Esophagus squamous epithelium (tissue), 5 donors: ENCODE measurements at places on chromosomes 5 and 9.

GRCh38 chr9:71647094-71647591, 121.2 kb downstream of the CEMIP2 start:
- H3K4me3 ChIP-seq, result no peak overlapping the region
- no peaks in the 10 kb centered on the region for H3K36me3 ChIP-seq
- peaks cover 10% of the 10 kb centered on the region for H3K4me1 ChIP-seq
- H3K27me3 ChIP-seq, result no peaks in the 10 kb centered on the region
- DNase-seq, result no peak
- H3K27ac ChIP-seq, result no peak overlapping the region

- H3K27ac ChIP-seq, result no peak overlapping the region
- no peak overlapping the region for H3K4me3 ChIP-seq
- H3K36me3 ChIP-seq, result no peaks in the 10 kb centered on the region
- DNase-seq, result no peak
- H3K4me1 ChIP-seq, result no peaks in the 10 kb centered on the region
- no peaks in the 10 kb centered on the region for H3K27me3 ChIP-seq
Observed at GRCh38 chr9:121675969-121676822, 24.8 kb downstream of the DAB2IP start.

DNA sequence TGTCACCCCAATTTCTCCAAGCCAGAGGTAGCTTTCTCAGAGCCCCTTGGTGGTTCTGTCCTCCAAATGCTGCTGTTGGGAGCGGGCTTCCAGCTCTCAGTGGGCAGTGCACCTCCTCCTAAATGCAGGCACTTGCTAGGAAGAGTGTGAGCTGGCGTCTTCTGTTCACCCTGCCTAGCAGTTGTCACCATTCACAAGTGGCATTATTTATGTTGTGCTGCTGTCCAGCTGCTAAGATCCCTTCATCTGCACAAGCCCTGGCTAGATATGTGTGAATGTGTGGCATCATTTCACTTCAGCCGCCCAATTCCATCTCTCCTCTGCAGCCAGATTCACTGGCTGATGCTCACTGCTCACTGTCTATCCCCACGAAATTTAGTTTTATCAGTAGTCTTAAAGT, 43.7 kb downstream of the SLC36A1 start:
- H3K4me3 ChIP-seq, result no peak overlapping the region
- no peak for DNase-seq
- no peaks in the 10 kb centered on the region for H3K4me1 ChIP-seq
- peaks cover 4% of the 10 kb centered on the region for H3K36me3 ChIP-seq

GRCh38 chr5:170603578-170604565, 100.1 kb downstream of the KCNIP1 start:
- H3K27ac ChIP-seq, result no peak overlapping the region
- no peaks in the 10 kb centered on the region for H3K4me1 ChIP-seq
- H3K4me3 ChIP-seq, result no peak overlapping the region
- H3K27me3 ChIP-seq, result no peaks in the 10 kb centered on the region

DNA sequence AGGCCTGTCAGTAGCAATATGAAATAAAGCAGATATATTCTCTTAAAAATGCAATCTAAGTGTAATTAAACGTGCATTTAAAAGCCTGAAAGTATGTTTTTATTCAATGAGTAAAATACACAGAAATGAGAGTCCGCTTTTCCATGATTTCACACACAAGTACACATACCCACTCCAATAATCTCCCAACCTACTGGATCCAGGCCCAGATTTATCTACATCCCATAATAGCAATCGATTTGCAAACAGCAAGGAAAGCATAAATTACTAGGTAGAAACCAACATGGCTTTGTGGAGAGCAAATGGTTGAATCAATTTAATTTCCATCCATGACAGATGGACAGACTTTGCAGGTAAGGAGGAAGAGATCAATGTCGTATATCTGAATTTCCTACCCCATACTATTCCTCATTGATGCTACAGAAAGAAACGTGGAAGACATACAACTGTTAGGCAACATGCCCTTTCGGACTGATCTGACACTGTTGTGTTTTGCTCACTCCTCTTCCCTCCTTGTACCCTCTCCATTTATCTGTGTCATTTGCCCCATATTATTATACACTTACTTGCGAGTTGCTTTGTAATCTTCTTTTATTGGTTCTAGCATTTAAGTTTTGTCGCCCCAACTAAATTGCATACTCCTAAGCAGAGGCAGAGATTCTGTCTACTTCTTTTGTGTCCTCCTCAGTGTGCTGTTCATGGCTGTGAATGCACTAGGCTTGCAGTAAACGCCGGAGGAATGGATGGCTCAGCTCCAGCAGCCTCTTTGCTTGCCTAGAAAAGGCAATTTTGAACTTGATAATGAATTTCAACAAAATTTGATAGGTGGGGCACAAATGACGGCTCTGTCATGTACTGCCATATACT, 133.6 kb downstream of the NFIB start:
- H3K27ac ChIP-seq, result peak overlapping the region; percentile 75
- no peak overlapping the region for H3K4me3 ChIP-seq
- no peaks in the 10 kb centered on the region for H3K27me3 ChIP-seq
- H3K4me1 ChIP-seq, result peaks cover 36% of the 10 kb centered on the region
- no peak for DNase-seq

GRCh38 chr5:94968507-94969095, 316.3 kb downstream of the MCTP1 start:
- H3K27me3 ChIP-seq, result no peaks in the 10 kb centered on the region
- H3K4me1 ChIP-seq, result no peaks in the 10 kb centered on the region
- no peaks in the 10 kb centered on the region for H3K36me3 ChIP-seq
- H3K4me3 ChIP-seq, result no peak overlapping the region

DNA sequence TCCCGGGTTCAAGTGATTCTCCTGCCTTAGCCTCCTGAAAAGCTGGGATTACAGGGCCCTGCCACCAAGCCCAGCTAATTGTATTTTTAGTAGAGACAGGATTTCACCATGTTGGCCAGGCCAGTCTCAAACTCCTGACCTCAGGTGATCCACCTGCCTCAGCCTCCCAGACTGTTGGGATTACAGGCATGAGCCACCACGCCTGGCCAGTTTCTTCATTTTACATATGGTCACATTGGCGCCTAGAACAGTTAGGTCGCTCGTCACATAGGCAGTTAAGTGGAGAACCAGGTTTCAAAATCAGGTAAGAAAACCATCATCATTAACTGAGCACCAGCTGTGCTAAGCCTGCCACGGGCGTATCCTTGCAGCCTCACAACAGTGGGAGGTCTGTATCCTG, 36.1 kb downstream of the OLFML2A start:
- peak overlapping the region; percentile 62 for H3K27ac ChIP-seq
- no peaks in the 10 kb centered on the region for H3K36me3 ChIP-seq
- DNase-seq, result no peak

DNA sequence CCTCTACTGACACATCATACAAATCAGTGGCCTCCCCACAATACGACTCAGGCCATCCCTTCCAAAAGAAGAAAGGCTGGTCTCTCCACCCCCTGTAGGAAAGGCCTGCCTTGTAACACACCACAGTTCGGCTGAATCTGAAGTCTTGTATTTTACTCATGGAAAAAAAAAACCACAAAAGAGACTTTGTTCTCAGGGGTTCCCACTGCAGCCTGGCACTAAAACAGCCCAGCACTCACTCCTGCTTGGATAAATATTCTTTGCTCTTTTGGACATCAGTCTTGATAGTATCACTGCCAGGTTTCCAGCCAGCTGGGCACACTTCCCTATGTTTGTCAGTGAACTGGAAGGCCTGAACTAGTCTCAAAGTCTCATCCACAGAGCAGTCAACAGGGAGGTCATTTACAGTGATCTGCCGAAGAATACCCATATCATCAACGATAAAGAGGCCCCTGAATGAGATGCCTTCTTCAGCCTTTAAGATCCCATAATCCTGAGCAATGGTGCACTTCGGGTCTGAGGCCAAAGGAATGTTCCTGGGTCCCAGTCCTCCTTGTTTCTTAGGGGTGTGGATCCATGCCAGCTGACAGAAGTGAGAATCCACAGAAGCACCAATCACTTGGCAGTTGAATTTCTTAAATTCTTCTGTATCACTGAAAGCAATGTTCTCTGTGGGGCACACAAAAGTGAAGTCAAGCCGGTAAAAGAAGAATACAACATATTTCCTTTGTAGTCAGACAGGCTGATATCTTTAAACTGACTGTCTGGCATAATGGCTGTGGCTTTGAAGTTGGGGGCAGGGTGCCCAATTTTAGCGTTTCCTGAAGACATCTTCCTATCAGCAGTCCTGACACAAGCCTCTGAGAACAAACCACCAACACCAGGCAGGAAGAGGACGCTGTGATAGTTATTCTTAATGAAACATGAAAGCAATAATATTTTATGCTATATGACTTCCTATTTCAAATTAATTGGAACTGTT, 198.1 kb downstream of the LURAP1L start:
- H3K4me1 ChIP-seq, result no peaks in the 10 kb centered on the region
- no peak overlapping the region for H3K4me3 ChIP-seq
- H3K27ac ChIP-seq, result no peak overlapping the region
- DNase-seq, result no peak
- no peaks in the 10 kb centered on the region for H3K27me3 ChIP-seq

GRCh38 chr5:134510970-134511795, 14.3 kb upstream of the JADE2 start:
- DNase-seq, result no peak
- no peak overlapping the region for H3K4me3 ChIP-seq
- H3K36me3 ChIP-seq, result no peaks in the 10 kb centered on the region
- peak overlapping the region; percentile 73 for H3K27ac ChIP-seq
- H3K27me3 ChIP-seq, result no peaks in the 10 kb centered on the region

DNA sequence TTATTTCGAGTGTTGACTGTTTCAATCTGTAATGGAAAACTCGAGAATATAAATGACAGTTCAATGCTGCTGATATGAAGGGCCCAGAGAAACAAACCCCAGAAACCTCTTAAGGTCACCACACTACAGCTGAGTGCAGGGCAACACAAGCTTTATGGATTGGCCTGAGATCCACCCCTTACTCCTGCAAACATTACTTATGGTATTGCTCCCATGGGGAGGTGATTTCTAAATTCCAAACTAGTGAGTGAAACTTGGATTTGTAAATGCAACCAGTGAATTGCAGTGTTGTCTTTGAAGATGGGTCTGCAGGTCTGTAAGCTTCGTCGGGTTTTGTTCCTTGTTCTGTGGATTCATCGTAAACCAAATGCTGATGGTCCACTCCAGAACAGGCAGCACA, 85.4 kb downstream of the NTRK2 start:
- H3K27me3 ChIP-seq, result peaks cover 10% of the 10 kb centered on the region
- no peaks in the 10 kb centered on the region for H3K36me3 ChIP-seq
- no peak for DNase-seq
- peaks cover 8% of the 10 kb centered on the region for H3K4me1 ChIP-seq
- no peak overlapping the region for H3K27ac ChIP-seq

GRCh38 chr5:1052641-1053390, 44.2 kb downstream of the NKD2 start:
- H3K27me3 ChIP-seq, result no peaks in the 10 kb centered on the region
- peak overlapping the region; percentile 21 for H3K27ac ChIP-seq
- no peak for DNase-seq
- H3K4me3 ChIP-seq, result no peak overlapping the region
- H3K36me3 ChIP-seq, result peaks cover 64% of the 10 kb centered on the region

DNA sequence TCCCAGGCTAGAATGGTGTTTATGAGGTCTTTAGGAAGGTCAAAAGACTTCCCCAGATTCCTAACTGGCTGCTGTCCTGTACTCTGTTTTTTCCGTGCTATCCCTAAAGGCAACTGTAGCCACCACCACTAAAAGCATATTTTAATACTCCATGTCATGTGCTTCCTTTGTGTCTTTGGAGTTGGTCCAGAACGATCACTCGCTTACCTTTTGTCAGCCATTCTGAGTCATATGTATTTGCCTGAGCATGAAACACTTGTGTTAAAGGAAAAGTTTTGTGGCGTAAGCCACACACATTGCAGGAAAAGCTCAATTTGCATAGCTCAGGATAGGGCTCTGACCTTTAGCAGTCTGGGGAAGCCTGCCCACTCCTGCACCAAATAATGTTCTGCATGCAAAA, 299.6 kb downstream of the NTRK2 start:
- no peak overlapping the region for H3K4me3 ChIP-seq
- no peaks in the 10 kb centered on the region for H3K36me3 ChIP-seq
- no peaks in the 10 kb centered on the region for H3K4me1 ChIP-seq
- peak overlapping the region; percentile 53 for H3K27ac ChIP-seq
- no peaks in the 10 kb centered on the region for H3K27me3 ChIP-seq

- no peak overlapping the region for H3K27ac ChIP-seq
- H3K36me3 ChIP-seq, result no peaks in the 10 kb centered on the region
- no peak for DNase-seq
- H3K4me1 ChIP-seq, result no peaks in the 10 kb centered on the region
- no peaks in the 10 kb centered on the region for H3K27me3 ChIP-seq
Observed at GRCh38 chr9:38277601-38278200, 114.8 kb upstream of the ALDH1B1 start.

- H3K27me3 ChIP-seq, result no peaks in the 10 kb centered on the region
- H3K4me1 ChIP-seq, result peaks cover 19% of the 10 kb centered on the region
Observed at GRCh38 chr5:168269937-168270330, 21.5 kb upstream of the WWC1 start.

DNA sequence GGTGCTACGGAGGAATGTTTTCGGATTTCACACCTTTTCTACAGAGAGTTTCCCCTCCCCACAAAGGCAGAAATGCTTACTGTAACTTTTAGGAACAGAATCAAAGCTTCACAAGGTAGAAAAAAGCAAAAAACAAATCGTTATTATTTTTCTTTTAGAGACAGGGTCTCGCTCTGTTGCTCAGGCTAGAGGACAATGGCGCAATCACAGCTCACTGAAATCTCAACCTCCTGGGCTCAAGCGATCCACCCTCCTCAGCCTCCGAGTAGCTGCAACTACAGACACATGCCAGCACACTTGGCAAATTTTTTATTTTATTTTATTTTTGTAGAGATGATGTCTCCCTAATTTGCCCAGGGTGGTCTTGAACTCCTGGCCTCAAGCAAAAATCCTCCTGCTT, 394.5 kb downstream of the CTNND2 start:
- H3K27ac ChIP-seq, result no peak overlapping the region
- H3K27me3 ChIP-seq, result no peaks in the 10 kb centered on the region
- no peak overlapping the region for H3K4me3 ChIP-seq
- no peaks in the 10 kb centered on the region for H3K36me3 ChIP-seq

DNA sequence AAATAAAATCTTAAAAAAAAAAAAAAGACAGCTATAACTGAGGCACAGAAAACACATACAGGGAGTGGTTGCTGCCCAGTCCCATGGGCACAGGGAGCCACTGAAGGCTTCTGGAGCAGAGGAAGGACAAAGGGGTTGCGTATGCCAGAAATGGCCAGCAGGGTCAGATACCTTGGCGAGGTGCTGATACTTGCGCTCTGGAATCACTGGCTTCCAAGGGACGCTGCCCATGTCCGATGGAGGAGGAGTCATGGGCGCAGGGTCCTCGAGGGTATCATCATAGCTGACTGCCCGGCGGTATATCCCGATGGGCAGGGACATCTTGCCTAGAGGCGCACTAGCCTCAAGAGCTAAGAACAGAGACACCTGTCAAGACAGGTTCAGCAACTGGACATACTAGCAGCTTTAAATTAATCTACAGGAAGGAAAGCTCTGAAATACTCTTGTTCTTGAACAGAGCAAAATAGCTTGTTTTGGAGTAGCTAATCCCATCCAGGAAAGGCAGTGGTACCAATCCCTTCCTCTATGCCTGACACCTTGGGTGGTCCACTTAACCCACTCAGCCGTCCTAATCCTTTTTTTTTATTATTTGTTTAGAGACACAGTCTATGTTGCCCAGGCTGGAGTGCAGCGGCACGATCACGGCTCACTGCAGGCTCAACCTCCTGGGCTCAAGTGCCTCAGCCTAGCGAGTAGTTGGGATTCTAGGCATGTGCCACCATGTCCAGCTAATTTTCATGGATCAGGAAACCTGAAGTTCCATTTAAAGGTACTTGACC, 6.0 kb downstream of the KIAA1191 start:
- no peak for DNase-seq
- peaks cover 46% of the 10 kb centered on the region for H3K36me3 ChIP-seq
- H3K27ac ChIP-seq, result no peak overlapping the region
- no peaks in the 10 kb centered on the region for H3K4me1 ChIP-seq
- H3K27me3 ChIP-seq, result no peaks in the 10 kb centered on the region
- no peak overlapping the region for H3K4me3 ChIP-seq
